HT-29 (cell line): ENCODE measurements at places on chromosomes 4 and X.

GRCh38 chr4:20493761-20494353 is 206.4 kb upstream of the PACRGL start:
- no peak for DNase-seq

DNA sequence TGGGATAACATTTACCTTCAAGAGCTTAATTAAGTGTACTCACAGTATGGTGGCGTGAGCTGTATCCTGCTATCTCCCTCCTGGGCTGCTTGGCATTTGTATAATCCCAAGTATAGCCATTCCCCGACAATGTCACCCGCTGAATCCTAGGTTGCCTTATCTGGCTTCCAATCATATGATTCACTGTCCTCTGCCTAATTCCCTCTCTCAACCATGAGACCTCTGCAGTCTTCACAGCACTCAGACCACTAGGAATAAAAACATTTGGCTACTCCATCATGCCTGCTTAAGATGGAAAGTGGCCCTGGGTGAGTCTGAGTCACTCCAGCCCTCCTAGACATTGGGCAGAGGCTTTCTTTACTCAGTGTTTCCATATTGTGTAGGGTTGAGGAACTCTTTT is 28.9 kb upstream of the WDFY3 start:
- DNase-seq = no peak

DNA sequence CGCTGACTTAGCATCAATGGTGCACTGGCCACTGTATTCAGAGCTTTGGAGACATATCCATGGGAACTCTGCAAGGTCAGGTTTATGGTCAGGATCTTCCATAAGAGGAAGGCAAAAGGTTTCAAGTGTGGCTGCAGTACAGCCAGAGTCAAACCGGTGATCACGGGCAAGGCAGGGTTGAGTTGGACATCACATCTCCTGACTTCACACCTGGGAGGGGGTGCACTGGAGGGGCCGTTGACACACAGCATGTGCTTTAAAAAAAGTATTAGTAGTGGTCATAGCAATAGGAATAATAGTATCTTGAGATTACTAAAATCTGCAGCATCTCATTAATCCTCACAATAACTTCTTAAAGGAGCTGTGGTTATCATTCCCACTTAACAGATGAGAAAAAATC is 28.9 kb upstream of the MAN2B2 start:
- no peak for DNase-seq

DNA sequence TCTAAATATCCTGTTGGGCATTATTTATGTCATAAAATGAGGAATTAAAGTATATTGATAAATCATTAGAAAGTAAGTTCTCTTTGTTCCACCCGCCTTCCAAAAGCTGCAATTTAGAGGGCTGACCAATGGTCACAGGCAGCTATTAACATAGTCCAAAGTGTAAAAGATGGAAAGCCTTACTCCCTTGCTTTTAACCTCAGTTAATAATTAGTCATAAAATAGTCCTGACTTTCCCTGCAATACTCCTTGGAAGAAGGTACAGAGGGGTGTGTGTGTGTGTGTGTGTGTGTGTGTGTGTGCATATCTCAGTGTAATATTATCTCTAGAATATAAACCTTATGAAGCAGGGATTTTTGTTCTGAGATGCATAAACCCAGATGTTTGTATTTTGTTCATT is 275.4 kb downstream of the FAT4 start:
- no peak for DNase-seq

DNA sequence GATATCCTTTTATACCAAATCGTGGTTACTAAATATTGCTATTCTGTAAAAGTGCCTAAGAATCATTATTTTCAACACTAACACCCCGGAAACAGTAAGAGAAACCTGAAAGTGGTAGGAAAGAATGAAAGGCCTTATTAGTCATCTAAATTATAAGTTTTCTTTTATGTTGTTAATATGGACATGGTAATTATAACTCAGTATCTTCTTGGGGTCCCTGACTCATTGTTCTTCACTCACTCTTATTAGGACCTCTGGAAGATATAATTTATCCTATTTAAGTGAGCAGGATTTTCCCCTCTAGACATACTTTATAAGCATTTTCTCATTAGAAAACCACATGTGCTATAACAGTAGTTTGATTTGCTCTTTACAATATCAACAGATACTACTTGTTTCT is 51.0 kb downstream of the SMARCA5 start:
- no peak for DNase-seq

- no peak for DNase-seq
Measured at GRCh38 chr4:127080141-127080540, 552.6 kb upstream of the INTU start.

- peak; percentile 20 for DNase-seq
Measured at GRCh38 chr4:155693015-155693663, 26.5 kb downstream of the GUCY1A1 start.

DNA sequence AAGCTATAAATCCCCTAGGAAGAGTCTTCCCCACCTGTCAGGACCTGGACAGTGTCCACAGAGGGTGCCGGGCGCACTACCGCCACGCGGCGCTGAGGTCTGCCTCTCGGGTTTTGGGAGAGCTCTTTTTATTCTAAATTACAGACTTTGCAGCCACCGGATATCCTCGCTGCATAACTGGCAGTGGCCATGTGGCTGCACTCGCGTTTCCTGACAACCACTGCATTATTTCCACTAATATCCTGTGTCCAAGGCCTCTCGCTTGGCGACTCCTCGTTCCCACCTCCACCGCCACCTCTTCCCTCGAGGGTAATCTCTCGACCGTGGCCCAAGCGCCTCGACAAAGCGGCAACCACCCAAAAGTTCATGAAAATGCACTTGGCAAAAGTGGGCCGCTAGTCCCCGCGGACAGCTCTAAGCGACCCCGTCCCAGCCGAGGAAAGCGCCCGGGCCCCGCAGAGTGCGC is 512 bp upstream of the TMEM131L start:
- DNase-seq = peak; percentile 71

- DNase-seq = peak; percentile 37
Measured at GRCh38 chr4:77047037-77047436, 28.8 kb downstream of the CCNI start.
